Endodermal cell (in vitro differentiated cells): ENCODE measurements at places on chromosomes 4 and X. TPM values are rescaled to one million over a fixed set of nuclear protein-coding genes. Genes with fewer than 3 reads are reported as not detected.
A peak's percentile ranks its signal among the peaks of the same experiment; 100 is the strongest.

The LDB2 gene
- total RNA-seq, result 14.5 and 16.3 TPM in 2 replicates

The SSX2B gene
- not detected in 3 replicates for total RNA-seq

GRCh38 chr4:78766026-78766425 lies 10.1 kb upstream of the BMP2K start:
- no peak for DNase-seq
- no peak overlapping the region for H3K27ac ChIP-seq
- no peak overlapping the region for H3K4me3 ChIP-seq

GRCh38 chr4:175891851-175892250 lies 79.8 kb upstream of the GPM6A start:
- DNase-seq, result no peak
- no peak overlapping the region for H3K4me3 ChIP-seq
- peaks cover 3% of the 10 kb centered on the region for H3K4me1 ChIP-seq

- peaks cover 2% of the 10 kb centered on the region for H3K4me1 ChIP-seq
- no peaks in the 10 kb centered on the region for H3K27me3 ChIP-seq
Measured at GRCh38 chrX:78104447-78105176, 564 bp downstream of the PGK1 start.

DNA sequence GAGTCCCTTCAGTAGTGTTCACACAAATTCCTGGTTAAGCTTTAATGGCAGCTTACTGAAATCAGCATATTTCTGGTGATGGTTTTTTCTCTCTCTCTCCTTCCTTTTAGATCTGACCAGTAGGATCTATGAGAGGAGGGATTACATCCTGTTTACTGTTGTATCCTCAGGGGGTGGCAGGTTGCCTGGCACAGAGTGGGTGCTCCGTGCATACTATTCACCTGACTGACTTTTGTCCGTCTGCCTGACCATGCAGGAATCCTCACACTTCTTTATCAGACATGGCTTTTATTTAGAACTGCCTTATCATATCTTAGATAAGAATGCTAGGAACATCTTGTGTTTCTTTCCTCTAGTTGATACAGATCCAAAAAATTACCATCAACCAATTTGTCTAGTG lies 29.6 kb downstream of the MCUB start:
- H3K4me3 ChIP-seq, result no peak overlapping the region
- DNase-seq, result no peak
- H3K27me3 ChIP-seq, result no peaks in the 10 kb centered on the region
- H3K27ac ChIP-seq, result no peak overlapping the region
- H3K36me3 ChIP-seq, result no peaks in the 10 kb centered on the region
- no peaks in the 10 kb centered on the region for H3K4me1 ChIP-seq

DNA sequence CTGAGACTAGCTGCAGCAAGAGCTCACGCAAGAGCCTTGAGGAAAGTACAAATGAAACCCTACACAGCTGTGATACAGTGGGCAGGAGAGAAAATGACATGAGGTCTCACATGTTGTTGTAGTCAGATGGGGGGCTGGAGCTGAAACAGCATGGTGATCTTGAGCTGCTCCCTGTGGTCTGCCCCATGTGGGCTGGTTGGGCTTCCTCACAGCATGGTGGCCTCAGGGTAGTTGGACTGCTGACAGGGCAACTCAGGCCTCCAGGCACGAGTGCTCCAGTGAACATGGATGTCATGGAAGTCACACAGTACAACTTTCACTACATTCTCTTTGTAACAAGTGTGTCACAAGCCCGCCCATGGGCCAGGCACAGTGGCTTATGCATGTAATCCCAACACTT lies 3.4 kb upstream of the MAN2B2 start:
- H3K27me3 ChIP-seq, result peaks cover 37% of the 10 kb centered on the region
- DNase-seq, result no peak
- no peak overlapping the region for H3K27ac ChIP-seq

- peaks cover 17% of the 10 kb centered on the region for H3K27me3 ChIP-seq
- no peaks in the 10 kb centered on the region for H3K36me3 ChIP-seq
- no peaks in the 10 kb centered on the region for H3K4me1 ChIP-seq
- DNase-seq, result peak; percentile 95
- peak within 1 kb of the TSS; percentile 78 for H3K4me3 ChIP-seq
Measured at GRCh38 chrX:129982300-129983251, at the start of gene BCORL1. Gene BCORL1, plus strand, starts transcription at chrX:129982635. Its CDS starts 22,597 bp downstream, at chrX:130005232.
